ENCODE measurements at places on chromosomes 3 and 15. TPM values are rescaled to one million over a fixed set of nuclear protein-coding genes. Genes with fewer than 3 reads are reported as not detected.
A peak's percentile ranks its signal among the peaks of the same experiment; 100 is the strongest.

The SYNPR gene
- not detected for polyA plus RNA-seq

The HCLS1 gene
- polyA plus RNA-seq, result 22.2 TPM

DNA sequence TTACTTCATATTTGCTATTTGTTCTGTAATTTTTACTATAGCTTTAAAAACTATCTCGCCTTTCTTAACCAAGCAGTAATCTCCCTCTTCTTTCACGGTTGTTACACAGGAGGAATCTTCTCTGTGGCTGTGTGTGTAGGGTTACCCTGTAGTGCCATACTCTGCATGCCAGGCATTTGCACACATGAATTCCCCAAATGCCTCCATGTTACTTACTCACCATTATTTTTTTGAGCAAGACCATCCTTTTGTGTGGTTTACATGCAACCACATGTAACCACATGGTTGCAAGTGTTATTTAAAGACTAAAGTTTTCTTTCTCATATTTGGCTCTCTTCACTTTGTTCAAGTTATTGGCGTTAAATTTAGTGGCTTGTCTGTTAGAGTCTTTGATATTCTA, 45.5 kb downstream of the HPS3 start:
- DNase-seq, result no peak

The CSNK1G1 gene
- polyA plus RNA-seq, result 6.8 TPM

DNA sequence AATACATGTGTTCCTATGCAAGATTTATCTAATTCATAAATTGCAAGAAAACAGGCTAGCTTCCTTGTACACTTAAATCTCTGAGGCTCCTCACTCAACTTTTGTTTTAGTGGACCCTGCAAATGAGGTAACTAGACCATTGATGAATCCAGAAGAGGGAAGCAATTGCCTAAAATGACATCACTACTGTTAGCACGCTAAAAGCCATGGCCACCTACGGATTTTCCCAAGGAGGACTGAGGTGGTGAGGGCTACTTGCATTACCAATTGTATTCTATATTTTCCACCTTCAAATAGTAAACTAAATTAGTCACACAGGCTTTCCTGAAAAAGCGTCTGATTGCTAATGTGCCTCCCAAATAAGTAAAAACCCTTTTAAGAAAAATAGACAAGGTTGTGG, 140.7 kb downstream of the GADL1 start:
- no peak for DNase-seq

DNA sequence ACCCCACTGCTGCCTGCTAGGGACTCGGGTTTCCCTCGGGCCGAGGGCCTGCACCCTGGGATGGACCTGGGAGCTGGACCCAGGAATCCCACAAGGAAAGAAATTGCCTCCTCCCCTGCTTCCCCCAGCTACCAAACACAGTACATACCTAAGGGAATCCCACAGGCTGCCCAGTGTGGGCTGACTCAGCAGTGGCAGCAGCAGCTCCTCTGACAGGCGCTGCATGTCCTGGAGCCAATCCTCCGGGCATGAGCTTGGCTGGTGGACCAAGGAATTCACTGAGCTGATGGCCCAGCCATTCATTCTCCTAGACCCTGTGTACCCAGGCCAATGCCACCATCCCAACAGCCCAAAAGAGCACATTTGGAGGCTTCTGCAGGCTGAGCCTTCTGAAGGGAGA, 9.5 kb upstream of the LTK start:
- no peak for DNase-seq

DNA sequence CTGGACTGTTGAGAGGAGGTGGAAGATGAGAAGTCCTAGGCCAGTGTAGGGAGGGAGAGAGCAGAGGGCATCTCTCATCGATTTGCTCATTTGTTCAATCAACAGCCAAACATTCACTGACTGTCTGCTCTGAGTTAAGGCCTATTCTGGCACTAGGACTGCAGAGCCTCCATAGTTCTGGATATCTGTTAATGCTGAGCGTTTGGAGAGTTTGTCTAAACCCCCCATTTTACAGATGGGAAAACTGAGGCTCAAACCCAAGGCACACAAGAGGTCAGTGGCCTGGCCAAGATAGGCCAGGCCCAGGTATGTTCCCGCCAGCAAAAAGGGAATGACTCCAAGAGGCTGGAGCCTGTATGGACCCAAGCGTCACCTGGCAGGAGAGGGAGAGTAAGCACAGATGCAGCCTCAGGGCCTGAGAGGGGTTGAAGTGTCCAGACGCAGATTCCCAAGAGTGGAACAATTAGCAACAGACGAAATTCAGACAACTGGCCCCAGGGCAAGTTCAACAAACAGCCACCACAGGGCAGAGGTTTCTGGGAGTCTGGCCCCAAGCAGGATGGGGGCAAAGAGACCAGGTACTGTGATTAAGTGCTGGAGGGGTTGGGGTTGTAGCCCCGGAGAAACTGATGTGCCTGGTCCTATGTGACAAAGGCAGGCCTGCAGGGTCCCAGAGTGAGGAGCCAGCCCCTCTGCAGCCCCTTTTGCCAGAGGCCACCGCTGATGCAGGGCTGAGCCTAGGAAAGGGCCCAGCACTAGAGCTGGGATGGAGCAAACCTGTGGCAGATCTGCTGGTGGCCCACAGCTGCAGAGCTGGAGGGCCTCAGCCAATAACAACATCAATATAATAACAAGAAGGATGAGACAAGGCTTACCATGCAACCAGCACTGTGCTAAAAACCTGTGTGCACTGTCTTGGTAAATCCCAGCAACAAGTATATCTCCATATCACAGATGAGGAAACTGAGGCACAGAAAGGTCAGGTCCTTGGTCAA, 245.1 kb upstream of the TLE3 start:
- DNase-seq, result no peak

- peak; percentile 83 for DNase-seq
Measured at GRCh38 chr3:184399410-184399809, 19.6 kb downstream of the CHRD start.

- peak; percentile 84 for DNase-seq
Measured at GRCh38 chr15:73631915-73632669, 1.1 kb downstream of the NPTN start.

GRCh38 chr3:66276705-66277274, 56.0 kb downstream of the SLC25A26 start:
- peak; percentile 75 for DNase-seq

- peak; percentile 35 for DNase-seq
Measured at GRCh38 chr15:93359425-93360131, 270.6 kb upstream of the RGMA start.

The OPA1 gene
- polyA plus RNA-seq, result 28.2 TPM

The CCDC80 gene
- 30.0 TPM for polyA plus RNA-seq

- DNase-seq, result no peak
Measured at GRCh38 chr15:68348606-68349005, 71.1 kb downstream of the FEM1B start.

The CCR8 gene
- 0.93 TPM for polyA plus RNA-seq

The GOLGA8A gene
- polyA plus RNA-seq, result 0.60 TPM

The DZIP1L gene
- polyA plus RNA-seq, result not detected

The IL5RA gene
- not detected for polyA plus RNA-seq

DNA sequence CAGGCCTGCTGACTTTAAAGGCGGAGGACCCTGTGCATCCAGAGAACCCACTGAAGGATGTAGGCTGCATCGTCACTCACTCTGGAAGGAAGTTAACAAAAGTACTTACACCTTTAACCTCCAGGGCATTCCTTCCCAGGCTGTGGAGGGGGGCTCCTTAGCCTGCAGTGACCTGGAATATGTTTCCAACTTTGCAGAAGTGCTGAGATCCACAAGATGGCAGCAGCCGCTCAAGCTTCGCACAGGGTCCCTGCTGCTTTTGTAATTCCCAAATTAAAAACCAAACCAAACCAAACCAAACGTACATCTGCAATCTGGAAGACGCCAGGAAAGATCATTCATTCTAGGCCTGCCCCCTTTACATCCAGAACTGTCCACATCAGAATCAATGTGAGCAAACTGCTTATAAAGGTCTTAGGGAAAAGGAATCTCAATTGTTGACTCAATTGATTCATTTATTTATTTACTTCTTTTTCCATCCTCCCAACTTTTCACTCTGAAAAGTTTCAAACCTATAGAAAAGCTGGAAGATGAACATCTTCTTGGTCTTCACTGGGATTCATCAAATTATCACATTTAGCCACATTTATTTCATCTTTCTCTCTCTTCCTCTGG, 70.5 kb upstream of the KLHL25 start:
- no peak for DNase-seq

- peak; percentile 79 for DNase-seq
Measured at GRCh38 chr15:92077353-92078085, 224.0 kb downstream of the SLCO3A1 start.

- no peak for DNase-seq
Measured at GRCh38 chr15:92682741-92683510, 27.4 kb upstream of the FAM174B start.

DNA sequence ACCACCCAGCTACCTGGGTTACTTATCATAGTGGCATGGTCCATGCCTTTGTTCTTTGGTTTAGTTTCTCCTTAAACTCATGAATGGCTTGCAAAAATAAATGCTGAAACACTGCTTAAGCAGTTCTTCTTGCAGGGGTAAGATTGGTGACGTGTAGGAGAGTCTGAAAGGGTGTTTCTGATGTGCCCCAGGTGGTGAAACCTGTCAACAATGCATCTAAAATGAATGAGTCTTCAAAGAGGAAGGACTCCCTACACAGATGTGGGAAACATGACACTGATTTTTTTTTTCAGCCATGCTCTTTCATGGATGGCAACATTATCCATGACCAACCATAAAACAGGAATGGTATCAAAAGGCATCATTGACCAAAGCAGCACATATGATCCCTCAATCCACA, 72.0 kb downstream of the KCNH8 start:
- no peak for DNase-seq

DNA sequence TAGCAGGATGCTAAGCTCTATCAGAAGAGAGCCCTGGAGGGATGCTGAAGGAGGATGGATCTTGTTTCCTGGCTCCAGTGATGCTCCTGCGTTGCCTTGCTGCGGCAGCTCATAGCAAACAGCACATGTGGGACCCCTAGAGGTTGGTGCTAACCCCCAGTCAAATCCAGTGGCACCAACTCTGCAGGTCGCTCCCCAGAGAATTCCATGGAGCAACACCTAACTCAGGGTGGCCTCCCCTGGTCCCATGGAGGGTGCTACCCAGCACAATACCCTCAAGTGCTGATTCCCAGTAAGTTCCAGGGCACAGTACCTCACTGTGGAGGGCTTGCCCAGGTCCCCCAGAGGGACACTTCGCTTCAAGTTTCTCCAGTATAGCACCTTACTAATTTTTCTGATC, 231.2 kb downstream of the NEK10 start:
- DNase-seq, result peak; percentile 55

The PLSCR2 gene
- 0.45 TPM for polyA plus RNA-seq

DNA sequence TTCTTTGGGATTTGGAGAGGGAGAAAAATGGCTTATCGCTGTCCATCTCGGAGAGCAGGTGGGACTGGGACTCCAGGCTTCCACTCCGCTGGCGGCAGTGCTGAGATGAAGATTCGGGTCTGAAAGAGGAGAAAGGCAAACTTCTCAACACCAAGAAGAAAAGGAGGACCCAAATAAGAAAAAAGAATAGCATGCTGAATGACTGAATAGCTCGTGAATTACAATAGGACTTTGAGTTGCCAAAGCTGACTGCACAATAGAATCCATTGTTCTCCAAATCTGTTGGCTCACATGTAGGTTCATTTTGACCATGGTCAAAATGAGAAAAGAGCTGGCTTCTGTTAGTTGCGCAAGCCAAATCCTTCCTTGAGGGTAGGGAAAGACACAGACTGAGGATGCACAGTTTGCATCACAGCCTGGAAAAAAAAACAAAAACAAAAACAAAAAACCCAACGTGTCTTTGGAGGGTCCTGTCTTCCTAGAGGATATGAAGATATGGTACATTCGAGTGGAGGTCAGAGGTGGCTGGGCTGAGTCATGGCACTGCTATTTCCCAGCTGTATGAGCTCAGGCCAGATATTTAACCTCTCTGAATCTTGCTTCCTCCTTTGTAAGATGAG, 59.3 kb upstream of the LMOD3 start:
- DNase-seq, result no peak

Data from sigmoid colon (tissue), 7 donors.